ENCODE measurements at places on chromosomes 5 and 9.

DNA sequence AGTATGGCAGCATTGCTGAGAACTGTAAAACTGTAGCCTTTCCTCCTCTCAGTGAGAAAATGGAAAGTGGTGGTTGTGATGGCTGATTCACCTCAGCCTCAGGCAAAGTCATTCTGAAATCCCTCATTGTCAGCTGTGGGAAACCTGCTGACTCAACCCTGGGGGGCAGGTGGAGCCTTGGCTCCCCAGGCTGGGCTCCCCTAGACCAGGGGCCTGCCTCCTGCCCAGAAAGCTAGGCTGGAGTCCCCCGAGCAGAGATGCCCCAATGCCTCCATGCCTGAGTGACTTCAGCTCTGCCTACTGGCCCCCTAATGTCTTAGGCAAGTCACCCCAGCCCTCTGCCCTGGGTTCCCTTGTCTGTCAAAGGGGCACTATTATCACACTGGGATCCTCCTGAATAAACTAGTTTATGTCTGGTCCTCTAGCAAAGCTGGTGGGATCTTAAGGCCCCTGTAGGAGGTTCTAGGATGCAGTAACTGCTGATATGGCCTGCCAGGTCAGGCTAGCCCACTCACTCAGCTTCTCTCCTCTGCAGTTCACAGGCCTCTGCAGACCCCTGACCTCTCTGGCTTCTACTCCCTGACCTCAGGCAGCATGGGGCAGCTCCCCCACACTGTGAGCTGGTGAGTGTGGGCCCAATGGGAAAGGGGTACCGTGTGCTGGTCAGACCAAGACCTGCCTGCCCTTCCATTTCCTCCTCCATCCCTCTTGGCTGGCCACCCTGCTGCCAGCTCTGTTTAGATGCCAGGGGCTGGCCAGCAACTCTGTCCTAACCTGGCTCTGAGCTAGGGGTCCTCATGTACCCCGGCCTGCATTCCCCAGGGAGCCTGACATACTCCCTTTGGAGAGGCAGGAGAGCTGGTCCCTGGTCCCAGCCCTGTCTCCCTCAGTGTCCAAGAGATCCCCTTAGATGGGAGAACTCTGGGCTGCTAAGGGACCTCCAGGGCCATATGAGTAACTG is 24.2 kb downstream of the TCF7 start:
- no peak for DNase-seq

DNA sequence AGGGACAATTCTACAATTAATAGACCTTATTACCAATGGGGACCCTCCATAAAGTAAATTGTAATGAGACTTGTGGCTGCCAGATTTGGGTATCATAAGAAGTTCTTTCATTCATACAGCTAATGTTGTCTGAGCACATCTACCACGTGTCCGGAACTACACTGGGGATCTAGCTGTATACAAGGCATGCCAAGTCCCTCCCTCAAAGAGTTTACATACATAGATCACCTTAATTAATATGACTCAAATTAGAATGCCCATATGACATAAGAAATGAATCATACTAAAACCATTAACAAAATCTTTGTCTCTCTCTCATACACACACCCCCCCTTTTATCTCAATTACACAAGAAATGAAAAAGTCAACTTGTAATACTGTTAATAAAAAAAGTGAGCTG is 18.0 kb upstream of the NR4A3 start:
- no peak for DNase-seq

- DNase-seq, result no peak
Observed at GRCh38 chr9:127974769-127975261, 6.0 kb downstream of the EEIG1 start.

- peak; percentile 6 for DNase-seq
Observed at GRCh38 chr5:140633021-140633471, at the start of gene CD14. CD14 (minus strand) TSS chr5:140633175; CDS start chr5:140633071, 104 bp downstream.

DNA sequence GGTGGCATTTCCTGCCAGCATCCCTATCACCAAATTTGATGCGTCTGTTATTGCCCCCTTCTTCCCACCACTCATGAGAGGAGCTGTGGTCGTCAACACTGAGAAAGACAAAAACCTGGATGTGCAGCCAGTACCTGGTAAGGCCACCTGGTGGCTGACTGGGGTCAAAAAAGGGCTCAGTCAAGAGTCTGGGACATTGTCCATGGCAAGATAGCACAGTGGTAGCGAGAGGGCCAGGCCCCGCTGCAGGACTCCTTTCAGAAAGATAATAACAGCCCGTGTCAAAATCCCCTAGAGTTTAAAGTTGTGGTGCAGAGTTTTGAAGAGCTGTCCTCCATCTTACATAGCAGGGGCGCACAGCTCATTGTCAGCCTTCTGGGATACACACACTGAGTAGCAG is 40.8 kb downstream of the CSF1R start:
- no peak for DNase-seq

- DNase-seq, result no peak
Observed at GRCh38 chr5:139492700-139493192, 10.2 kb upstream of the STING1 start.

DNA sequence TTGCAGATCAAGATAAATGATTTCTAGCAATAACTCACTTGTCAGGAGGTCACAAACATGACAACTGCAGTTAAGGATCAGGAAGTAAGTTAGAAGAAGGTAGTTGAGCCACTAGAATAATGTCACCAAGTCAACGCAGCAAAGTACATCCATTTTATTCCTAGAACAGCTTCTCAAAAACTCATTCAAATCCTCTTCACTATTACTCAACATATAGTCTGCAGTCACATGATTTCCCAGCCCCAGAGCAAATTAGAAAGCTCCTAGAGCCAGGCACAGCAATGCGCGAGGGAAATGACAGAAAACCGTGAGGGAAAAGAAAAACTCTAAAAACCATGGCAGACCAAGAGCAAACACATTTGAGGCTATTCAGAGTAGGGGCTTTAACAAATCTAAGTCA is 49.9 kb upstream of the ZNF622 start:
- no peak for DNase-seq

Measured in NCI-H2171 treated with DMSO at 0.1 percent for 48 hours (cell line).